ENCODE measurements at places on chromosomes 3 and 15.

DNA sequence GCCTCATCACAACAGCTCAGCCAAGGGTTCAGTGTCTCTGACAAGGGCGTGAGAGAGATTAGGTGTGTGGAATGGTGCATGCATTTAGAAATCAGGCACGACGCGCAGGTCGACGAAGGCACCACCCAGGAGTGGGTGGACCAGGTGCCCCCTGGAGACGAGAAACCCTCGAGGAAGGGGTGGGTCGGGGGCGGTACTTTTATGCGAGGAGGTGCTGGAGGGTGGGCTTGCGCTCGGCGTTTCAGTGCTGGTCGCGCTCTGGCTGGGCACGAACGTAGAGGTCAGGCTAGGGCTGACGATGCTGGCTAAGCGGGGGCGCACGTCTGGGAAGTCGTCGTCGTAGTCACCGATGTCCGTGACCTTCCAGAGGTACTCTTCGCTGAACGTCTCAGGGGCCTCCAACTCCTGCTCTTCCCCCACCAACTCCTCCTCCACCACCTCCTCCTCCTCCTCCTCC is 393 bp downstream of the ERICH6 start:
- peak; percentile 23 for DNase-seq

DNA sequence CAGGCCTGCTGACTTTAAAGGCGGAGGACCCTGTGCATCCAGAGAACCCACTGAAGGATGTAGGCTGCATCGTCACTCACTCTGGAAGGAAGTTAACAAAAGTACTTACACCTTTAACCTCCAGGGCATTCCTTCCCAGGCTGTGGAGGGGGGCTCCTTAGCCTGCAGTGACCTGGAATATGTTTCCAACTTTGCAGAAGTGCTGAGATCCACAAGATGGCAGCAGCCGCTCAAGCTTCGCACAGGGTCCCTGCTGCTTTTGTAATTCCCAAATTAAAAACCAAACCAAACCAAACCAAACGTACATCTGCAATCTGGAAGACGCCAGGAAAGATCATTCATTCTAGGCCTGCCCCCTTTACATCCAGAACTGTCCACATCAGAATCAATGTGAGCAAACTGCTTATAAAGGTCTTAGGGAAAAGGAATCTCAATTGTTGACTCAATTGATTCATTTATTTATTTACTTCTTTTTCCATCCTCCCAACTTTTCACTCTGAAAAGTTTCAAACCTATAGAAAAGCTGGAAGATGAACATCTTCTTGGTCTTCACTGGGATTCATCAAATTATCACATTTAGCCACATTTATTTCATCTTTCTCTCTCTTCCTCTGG is 70.5 kb upstream of the KLHL25 start:
- DNase-seq, result no peak

GRCh38 chr3:156448300-156448699 is 106.6 kb downstream of the SSR3 start:
- peak; percentile 4 for DNase-seq

DNA sequence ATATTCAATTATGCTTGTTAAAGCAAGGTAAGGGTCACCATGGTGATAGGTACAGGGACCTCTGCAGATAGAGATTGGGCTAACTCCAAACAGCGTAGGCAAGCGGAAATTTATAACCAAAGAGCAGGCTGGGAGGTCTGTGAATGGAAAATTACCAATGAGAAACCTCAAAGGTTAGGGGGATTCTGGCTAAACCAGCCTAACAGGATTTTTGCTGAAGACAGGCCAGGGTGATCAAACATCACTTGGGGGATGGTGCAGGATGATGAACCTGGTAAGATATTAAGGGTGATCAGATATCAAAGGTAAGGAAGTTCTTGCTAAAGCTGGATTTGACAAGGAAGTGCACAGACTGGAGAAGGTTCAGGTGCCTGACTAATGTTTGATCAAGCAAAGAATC is 35.3 kb upstream of the SNRPN start:
- DNase-seq, result no peak

- no peak for DNase-seq
Observed at GRCh38 chr3:69235882-69236281, 113.5 kb upstream of the LMOD3 start.

DNA sequence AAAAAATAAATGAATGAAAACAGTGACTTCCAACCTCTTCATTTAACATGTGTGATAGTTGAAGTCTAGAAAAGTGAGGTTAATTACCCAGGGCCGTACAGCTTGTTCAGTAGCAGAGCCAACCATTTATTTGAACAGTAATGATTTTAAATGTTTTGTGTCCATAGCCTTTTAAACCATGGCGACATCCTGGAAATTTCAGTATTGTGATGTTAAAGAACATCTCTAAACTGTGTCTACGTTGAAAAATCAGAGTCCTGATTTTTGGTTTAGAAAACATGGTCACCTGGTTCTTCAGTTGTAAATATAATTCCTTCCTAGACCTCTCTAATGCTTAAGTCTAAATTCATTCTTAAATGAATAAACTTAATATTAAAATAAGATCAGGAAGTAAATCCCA is 14.2 kb downstream of the LPP start:
- no peak for DNase-seq

GRCh38 chr15:85622221-85622831 is 172.4 kb downstream of the KLHL25 start:
- DNase-seq, result no peak

DNA sequence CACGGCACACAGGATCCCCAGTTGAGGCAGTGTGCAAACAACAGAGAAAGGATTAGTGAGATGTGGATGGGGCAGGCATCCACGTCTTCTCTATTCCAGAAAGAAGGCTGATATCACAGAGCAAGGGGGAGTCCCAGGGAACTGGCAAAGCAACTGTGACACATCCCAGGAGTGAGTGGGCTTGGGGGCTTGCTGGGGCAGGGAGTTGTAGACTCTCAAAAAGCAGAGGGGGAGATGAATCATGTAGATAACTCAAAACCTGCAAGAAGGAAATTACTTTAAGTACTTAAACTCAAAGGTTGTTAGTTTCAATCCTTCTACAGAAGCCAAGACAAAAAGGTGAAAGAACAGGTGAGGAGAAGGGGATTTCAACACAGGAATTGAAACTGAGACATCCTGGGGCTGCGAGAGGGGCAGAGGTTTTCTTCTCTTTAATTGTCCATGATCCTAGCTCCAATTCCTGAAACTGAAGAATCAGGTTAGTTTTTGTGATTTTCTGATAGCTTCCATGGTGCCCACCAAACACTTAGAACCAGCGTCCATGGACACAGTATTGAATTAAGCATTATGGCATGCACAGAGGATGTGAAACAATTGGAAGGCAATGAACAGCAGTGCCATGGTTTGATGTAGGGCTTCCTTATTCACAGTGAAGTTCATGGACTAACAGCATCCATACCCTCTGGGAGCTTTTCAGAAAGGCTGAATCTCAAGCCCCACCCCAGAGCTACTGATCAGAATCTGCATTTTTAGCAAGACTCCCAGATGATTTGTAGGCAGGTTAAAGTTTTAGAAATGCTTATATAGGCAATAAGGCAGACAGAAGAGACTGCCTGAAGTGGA is 52.0 kb downstream of the CCR3 start:
- no peak for DNase-seq

GRCh38 chr3:173690542-173691180 is 293.1 kb downstream of the NLGN1 start:
- no peak for DNase-seq

DNA sequence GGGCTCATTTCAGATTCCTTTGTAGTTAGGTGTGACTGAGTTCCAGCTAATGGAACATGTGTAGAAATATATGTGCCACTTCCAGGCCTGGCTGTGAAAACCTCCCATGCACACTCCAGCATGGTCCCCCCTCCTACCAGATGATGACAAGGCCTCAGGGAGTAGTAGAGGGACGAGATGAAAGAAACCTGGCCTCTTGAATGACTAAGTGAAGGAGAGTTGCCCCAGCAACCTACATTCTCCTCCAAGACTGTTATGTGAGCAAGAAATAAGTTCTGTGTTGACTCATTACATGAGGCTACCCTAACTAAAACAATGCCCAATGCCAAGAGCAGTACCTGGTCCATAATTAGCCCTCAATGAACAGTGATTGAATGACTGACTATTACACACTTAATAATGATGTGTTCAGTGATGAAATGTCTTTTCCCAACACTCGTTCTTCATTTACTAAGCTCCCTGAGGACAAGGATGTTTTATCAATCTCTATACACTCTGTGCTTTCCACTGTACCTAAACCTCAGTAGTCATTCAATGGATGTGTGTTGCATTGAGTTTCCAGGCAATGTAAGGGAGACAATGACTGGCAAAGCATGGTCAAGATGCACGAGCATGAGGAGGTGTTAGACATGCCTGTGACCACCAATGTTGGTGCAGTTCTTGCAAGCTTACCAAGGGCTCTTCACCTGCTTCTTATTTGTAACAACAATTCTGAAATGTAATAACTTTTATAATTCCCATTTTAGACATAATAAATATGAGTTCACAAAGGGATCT is 62.0 kb upstream of the BCL6 start:
- no peak for DNase-seq

DNA sequence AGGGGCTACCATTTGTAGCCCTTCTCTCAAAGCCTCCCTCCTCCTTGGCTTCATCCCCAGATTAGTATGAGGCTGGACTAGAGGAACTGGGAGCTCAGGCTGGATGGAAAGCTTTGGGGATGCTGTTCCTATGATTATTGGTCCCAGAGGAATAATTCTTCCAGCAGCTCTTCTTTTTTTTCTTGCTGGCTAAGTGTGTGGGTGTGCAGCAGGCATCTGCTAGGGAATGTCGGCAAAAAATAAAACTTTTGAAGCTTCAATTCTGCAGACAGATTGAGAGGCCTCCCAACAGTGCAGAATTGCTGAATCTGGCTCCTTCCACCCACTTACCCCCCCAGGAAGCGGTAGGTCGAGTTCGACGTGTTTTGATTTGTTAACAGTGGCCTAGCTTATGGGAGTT is 138.5 kb upstream of the ANKRD28 start:
- no peak for DNase-seq

DNA sequence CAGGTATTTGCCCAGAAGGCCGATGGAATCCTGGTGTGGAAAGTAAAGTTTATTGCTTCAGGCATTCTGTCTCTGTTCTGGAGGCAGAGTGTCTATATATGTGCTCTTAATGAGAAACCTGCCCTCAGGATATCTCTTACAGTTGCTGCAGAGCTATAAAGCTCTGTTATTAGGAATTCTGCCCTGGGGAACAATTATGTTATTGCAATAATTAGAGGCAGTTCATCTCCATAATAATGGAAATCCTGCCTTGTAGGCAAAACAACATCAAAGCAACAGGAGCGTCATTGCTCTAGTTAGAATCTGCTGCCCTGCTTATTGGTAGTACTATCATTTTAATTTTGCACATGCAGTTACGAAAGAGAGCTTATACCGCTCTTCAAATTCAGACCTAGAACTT is 175.6 kb downstream of the IL5RA start:
- no peak for DNase-seq

DNA sequence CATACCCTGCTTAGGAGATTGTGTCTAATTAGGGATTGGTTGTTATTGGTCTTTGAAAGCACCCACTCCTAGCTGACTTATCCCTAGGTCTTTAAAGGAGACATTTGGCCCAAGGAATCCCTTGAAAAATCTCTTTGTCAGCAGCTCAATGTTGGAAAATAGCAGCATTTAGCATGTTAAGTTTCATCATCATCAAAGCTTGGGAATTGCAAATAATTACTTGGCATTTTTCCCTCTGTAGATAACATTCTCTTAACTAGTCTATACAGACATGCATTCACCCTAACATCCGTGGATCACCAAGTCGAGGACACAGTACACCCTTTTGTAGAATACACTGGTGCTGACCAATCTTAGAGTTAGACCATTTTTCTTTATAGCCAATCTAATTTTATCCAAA is 332.2 kb downstream of the AGBL1 start:
- DNase-seq, result no peak

- DNase-seq, result no peak
Observed at GRCh38 chr3:168501570-168501969, 405.8 kb upstream of the GOLIM4 start.

GRCh38 chr3:106842151-106842550 is 535.1 kb upstream of the CCDC54 start:
- no peak for DNase-seq

DNA sequence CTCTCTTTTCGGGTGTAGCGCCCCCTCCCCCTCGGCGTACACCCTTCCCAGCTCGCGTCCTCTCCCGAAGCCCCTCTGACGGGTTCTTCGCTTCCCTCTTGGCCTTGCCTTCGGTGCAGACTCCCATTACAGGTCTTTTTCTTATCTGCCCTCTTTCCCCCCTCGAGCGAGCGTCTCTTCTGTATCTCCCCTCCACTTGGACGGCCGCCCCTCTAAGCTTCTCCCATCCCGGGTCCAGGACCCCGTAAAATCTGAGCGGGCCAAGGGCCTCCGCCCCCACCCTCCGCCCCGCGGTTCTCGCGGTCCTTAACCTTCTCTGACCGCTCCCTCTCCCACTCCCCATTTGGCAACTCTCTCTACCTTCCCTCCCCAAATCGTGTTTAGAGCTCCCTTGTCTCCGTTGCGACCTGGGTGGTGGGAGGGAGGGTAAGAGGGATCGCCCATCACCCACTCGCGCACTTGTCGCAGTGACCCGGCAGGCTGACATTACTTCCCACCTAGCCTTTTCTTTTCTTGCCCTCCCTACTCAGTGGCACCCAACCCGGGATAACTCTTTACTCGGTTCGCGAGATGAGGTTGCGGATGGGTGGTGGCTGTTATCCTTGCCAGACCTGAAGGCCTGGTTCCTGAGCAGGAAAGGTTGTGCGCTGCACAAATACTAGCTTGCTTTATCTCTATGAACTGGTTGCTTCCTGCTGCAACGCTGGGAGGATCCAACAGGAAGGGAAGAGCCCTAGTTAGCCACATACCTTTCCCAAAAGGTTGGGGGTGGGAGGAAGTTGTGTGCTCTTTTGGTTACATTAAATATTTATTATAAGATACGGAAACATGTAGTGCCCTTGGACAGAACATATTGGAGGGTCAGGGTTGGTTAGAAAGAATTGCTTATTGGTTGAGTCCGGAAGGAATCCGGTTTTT is 922 bp downstream of the RAB11A start:
- DNase-seq, result no peak

DNA sequence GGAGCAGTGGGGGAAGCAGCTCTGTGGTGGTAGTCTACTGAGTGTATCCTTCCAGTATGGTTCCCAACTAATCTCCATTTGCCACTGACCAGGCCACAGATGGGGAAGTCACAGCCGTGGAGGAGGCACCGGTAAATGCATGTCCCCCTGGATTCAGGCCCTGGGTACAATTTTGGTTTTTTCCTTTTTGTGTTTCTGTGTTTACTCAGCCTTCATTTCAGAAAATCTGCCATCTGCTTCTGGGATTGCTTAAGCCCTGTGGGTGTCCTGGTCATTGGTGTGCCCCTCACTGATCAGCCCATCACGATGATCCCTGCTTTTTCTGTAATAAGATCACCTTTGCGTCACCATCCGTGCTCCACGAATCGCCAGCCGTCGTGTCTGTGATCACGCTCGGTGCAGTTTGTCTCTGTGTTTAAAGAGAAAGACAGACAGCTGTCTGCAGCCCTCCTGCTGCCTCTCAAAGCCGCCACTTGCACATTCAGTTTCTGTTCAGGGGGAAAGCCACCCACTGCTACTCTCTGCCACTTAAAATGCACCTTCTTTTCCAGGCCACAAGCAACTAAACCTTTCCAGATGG is 68.9 kb downstream of the DNASE1L3 start:
- DNase-seq, result no peak

- DNase-seq, result no peak
Observed at GRCh38 chr3:186691676-186692075, 25.5 kb upstream of the KNG1 start.

Data from stimulated activated CD8-positive, alpha-beta memory T cell treated with anti-CD3 and anti-CD28 coated beads, Interleukin-12 subunit alpha, Interleukin-12 subunit beta, amount 100 ng/mL, for 1 hour (primary cell).